ENCODE measurements at places on chromosomes 7 and 10.

DNA sequence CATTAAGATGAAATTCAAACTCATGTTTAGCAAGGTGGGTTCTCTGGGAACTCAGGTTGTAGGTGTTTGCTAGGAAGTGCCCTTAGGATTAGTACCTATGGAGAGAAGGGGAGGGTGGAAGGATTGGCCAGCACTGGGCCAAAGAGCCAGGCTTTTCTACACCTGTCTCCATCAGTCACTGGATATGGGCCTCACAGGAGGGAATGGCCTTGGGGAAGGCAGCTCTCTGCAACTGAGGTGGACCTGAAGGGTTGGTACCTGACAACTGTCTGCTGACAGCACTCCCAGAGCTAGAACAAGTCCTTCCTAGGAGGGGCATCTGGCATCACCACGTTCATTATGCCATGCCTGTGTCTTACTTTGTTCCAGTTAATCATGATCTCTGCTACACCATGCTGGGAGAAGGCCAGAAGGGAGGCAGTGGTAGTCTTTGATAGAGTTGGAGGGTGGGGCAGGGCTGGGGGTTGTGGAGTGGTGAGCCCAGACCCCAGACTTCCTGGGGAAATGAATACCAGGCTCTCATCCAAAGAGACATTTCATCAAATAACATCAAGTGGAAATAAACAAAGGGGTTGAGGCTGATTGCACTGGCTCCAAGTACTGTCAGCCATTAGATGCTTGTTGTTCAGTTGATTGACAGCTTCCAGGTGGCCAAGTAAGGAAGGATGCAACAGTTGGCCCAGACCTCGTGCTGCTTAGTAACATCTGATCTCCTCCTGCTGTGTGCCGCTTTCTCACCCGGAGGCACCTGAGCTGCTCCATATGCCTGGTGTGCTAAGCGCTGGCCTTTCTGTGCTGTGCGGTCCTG, 70.6 kb upstream of the PIK3CG start:
- DNase-seq = no peak

DNA sequence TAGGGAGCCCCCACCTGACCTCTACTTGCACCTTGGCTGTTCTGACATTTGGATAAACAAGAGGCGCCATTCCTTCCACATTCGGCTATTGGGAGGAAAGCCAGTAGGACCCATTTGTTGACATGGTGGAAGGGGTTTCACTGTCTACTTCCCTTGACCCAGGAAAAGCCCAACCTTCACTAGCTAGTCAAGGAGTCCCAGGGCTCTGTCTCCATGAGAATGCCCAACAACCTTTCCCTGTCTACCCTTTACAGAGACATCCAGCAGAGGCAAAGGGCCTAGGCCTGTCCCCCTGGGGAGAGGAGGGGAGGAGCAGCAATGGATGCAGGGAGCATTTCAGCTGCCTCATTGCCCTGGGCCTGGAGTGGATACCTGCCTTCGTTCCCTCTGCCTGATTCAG, 136.1 kb downstream of the NEURL1 start:
- DNase-seq = no peak

- DNase-seq = no peak
Measured at GRCh38 chr7:3957472-3958108, 656.5 kb downstream of the SDK1 start.

DNA sequence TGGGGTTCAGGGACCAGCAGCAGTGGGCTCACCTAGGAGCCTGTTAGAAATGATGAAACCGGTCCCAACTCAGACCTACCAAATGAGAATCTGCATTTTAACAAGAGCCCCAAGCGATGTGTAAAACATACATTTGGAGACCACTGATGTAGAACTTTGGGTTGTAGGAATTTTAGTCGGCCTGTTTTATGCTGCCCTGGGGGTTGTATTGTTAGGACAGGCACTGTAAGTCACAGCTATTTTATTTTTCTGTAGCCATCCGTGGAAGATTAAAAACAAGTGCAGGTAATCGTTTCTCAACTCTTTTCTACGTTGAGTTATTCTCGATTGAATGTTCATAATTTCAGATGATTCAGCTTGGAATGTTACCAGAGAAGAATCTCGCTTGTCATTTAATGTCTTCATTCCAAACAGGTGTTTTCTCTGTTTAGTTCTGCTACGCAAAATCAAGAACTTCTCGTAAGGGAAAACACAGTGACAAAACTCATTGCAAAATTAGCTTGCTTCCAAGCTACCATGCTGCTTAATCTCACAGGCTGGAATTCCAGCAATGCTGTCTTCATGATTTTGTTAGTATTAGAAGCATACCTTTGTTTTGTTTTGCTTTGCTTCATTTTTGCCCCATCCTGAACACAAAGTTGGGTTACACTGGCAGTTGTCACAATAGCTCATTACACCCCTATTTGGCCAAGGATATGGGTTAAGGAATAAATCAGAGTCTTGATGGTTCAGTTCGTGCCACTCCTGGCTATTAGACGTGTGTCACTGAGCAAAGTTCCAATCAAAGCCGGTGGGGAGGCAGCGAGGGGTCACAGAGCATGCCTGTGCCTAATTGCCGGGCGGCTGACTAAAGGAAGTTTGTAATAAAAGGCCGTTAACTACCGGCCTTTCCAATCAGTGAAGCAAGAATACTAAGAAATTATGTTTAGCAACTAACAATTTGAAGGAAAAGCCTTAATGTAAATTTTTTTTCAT, 676.9 kb downstream of the GATA3 start:
- no peak for DNase-seq

GRCh38 chr7:55018361-55019190, at the start of gene EGFR:
Gene EGFR (plus strand): TSS chr7:55019017. CDS start chr7:55019278, 261 bp downstream.
- no peak for DNase-seq

DNA sequence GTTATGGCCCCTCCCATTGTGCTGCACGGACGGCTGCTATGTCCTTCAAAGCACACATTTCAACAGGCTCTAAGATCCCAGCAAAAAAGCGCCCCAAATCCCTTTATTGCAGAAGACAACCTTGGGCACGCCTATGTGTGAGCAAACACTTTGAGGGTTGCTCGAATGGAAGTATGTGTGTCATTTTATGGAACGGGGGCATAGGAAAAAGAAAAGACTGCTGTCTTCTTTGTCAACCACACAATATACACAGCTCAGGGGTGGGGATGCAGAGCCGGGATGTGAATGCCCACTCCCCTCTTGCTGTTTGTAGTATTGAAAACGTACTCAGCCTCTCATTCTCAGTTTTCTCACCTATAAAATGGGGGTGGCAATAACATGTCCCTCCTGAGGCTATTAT, 32.0 kb downstream of the C10orf53 start:
- DNase-seq = no peak

- DNase-seq = no peak
Measured at GRCh38 chr10:89308266-89308665, 6.4 kb downstream of the IFIT2 start.

DNA sequence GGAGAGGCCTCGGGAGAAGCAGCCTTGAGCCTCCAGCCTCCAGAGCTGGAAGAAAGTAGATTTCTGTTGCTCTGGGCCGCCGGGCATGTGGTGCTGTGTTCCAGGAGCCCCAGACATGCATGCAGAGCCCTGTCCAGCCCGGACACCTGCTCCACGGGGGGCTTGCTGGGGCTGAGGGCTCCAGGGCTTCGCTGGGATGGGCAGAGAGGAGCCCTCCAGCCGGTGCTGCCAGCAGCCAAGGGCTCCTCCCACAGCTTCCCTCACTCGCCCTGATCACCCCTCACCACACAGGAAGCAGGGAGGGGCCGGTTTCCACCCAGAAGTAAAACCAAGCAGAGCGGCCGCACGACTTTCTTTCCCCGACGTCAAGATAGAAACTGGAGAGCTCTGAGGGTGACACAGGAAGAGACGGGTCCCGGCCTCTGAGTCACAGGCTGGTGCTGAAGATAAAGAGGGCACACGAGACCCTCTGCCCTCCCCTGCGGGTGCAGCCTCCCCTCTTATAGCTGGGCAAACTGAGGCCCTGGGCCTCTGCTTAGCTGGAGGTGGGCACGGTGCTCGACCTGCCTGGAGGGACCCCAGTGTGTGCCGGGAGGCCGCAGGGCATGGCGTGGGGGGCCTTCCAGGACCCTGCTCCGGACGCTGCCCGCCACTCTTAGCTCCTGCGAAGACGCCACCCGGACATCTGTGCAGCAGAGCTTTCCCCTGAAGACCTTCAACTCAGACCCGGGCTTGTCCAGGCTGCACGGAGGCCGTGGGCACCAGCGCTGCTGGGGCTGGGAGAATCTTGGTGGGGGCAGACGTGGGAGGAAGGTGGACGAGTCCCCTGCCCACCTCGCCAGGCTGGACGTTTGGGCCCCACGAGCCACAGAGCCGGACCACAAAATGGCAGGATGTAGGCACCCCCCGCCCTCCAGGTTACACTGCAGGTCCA, 31.1 kb downstream of the ADAP1 start:
- DNase-seq = peak; percentile 94

DNA sequence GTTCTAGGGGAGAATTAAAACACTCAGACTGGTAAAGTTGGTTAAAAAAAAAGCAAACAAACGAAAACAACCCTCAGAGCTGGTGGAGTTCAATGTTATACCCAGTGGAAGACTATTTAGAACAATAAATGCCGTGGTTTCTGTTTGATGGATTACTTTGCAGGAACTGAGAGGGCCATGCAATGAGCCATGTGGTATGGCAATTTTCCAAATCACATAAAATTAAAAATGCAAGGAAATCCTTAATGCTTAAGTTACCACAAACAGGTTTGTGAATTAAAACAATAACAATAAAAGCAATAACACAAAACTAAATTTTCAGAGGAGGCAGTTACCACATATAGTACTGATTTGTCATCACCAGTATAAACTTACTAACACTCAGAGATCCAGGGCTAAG, 96.9 kb downstream of the RTKN2 start:
- no peak for DNase-seq

DNA sequence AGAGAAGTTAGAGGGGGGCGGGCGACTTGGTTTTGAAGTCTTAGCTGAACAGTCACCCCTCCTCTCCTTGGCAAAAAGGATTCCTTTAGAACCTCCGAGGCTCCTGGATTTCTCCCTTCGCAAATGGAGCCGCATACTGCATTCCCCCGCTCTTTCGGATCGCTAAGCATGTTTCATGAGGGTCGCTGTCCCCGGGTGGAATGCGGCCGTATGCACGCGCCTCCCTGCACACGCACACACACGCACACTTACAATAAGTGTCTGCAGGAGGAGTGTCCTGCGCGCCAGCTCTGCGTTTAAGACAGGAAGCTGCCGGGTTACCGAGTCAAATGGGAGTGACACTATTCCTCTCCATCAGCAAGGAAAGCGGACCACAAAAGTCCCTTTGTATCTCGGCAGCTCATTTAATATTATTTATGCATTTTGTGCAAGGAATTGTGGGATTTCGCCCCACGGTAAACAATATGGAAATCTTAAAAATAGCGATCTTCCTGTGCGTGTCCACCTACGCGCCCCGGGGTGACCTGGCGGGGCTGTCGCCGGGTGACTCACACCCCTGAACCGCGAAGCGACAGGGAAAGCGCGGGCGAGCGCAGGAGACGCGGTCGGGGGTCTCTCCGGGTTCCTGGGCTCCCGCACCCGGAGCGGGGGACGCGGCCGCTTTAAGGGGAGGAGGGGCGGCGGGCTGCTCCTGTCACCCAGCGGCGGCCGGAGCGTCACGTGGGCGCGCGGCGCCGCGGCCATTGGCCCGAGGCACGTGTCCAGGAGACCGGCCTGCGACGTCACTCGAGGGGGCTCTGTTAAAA, 988 bp upstream of the EN2 start:
- DNase-seq = no peak

DNA sequence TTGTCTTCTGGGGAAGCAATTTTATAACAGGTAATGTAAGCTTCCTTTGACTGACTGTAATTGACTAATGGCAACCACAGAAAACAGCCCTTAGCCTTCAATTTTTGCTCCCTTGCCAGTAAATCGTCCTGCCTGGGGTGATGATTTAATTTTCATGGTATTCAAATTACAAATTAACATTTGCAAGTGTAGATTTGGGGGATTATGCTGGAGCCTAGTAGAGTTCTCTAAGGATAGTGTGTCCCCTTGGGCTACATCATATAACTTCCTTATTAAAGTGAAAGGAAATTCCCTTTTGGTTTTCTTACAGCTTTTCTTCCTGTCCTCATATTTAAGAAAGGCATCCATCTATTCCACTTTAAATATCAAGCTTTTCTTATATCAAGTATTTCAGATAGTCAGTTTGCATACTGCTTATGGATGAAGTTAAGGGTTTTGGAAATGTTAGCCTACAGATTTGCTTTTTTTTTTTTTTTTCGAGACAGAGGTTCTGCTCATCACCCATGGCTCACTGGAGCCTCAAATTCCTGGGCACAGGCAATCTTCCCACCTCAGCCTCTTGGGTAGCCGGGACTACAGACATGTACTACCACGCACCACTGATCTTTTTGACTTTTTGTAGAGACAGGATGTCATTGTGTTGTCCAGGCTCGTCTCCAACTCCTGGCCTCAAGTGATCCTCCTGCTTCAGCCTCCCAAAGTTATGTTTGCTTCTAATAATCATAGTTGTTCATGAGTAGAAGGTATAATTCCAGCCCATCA, 35.9 kb upstream of the HDAC9 start:
- no peak for DNase-seq

DNA sequence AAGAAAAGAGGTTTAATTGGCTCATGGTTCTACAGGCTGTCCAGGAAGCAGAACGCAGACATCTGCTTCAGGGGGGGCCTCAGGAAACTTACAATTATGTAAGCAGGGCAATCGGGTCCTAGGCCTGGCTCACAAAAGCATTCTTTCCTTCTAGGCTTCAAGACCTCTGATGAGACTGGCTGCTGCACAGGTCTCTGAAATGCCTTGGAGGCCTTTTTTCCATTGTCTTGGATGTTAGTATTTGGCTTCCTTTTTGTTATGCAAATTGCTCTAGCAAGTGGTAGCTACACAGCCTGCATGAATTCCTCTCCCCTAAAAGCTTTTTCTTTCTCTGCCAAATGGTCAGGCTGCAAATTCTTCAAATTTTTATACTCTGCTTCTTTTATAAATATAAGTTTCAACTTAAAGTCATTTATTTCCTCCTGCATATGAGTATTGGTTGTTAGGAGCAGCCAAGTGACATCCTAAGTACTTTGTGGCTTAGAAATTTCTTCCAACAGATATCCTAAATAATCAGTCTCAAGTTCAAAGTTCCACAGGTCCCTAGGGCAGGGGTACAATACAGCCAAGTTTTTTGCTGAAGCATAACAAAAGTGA, 83.1 kb upstream of the SEMA3A start:
- DNase-seq = no peak

- DNase-seq = no peak
Measured at GRCh38 chr7:112204499-112205342, 1.5 kb downstream of the DOCK4 start.
